ENCODE measurements at places on chromosomes 7 and 10. TPM values are rescaled to one million over a fixed set of nuclear protein-coding genes. Genes with fewer than 3 reads are reported as not detected.

The CPVL gene
- polyA plus RNA-seq = 19.5 TPM

The ITPRID1 gene
- not detected for polyA plus RNA-seq

The NRCAM gene
- polyA plus RNA-seq = 90.9 TPM

The GPC2 gene
- polyA plus RNA-seq = 506 TPM

The MEPCE gene
- 12.1 TPM for polyA plus RNA-seq

The TSC22D4 gene
- 3.7 TPM for polyA plus RNA-seq

The GSAP gene
- polyA plus RNA-seq = 0.48 TPM

The FAM180A gene
- polyA plus RNA-seq = not detected

The ZNF736 gene
- 1.7 TPM for polyA plus RNA-seq

The LIPK gene
- polyA plus RNA-seq = not detected

The SHTN1 gene
- polyA plus RNA-seq = 55.8 TPM

The TMEM236 gene
- 0.10 TPM for polyA plus RNA-seq

The CALHM1 gene
- polyA plus RNA-seq = not detected

The ELN gene
- not detected for polyA plus RNA-seq

The CDC14C gene
- polyA plus RNA-seq = not detected

The PKD2L1 gene
- not detected for polyA plus RNA-seq

The CALY gene
- 3.7 TPM for polyA plus RNA-seq

The GPRIN2 gene
- 7.1 TPM for polyA plus RNA-seq

The WDFY4 gene
- not detected for polyA plus RNA-seq

The STOX1 gene
- polyA plus RNA-seq = 1.2 TPM

The MSMB gene
- polyA plus RNA-seq = not detected

The WNT8B gene
- 0.37 TPM for polyA plus RNA-seq

The SPACDR gene
- polyA plus RNA-seq = not detected

The TMEM140 gene
- polyA plus RNA-seq = not detected

The SPDYE9 gene
- polyA plus RNA-seq = 0.48 TPM

The OPN4 gene
- polyA plus RNA-seq = not detected

The LLCFC1 gene
- not detected for polyA plus RNA-seq

The NCF1 gene
- 0.70 TPM for polyA plus RNA-seq

The DEPP1 gene
- 4.3 TPM for polyA plus RNA-seq

The SSBP1 gene
- polyA plus RNA-seq = 296 TPM

The RADIL gene
- 6.6 TPM for polyA plus RNA-seq

The SPDYE11 gene
- 0.48 TPM for polyA plus RNA-seq

The MSS51 gene
- polyA plus RNA-seq = 4.7 TPM

The AP5Z1 gene
- polyA plus RNA-seq = 44.4 TPM

The ZNF735 gene
- not detected for polyA plus RNA-seq

The NUPR2 gene
- polyA plus RNA-seq = not detected

The FRMD4A gene
- 41.4 TPM for polyA plus RNA-seq

The EGR2 gene
- polyA plus RNA-seq = 1.7 TPM

The RAB18 gene
- 84.1 TPM for polyA plus RNA-seq

The TAC1 gene
- polyA plus RNA-seq = 3,985 TPM

The LANCL2 gene
- polyA plus RNA-seq = 59.3 TPM

The TLX1 gene
- polyA plus RNA-seq = not detected

The CALCR gene
- 3.6 TPM for polyA plus RNA-seq
